BJ (cell line): ENCODE measurements at places on chromosomes 6 and 20. TPM values are rescaled to one million over a fixed set of nuclear protein-coding genes. Genes with fewer than 3 reads are reported as not detected.

DNA sequence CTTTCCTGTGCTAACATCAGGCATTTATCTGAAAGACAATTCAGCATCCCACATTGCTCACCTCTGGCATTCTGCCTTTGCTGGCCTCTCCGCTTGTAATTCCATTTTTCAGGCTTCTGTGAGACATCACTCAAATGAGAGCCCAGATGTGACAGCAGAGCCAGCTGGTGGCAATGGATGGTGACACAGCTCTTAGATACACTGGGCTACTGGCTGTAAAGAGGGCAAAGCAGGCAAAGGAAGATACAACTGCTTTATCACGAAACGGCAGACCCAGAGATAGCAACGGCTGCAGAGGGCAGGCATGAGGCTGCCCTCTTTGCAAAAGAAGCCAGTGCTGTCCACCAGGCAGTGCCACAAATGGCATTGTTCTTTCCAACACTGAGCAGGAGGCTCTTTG is 329.8 kb downstream of the KIF16B start:
- no peak for DNase-seq

TPX2 gene
- polyA plus RNA-seq = 29.9 and 39.2 TPM in 2 replicates

- DNase-seq = no peak
Observed at GRCh38 chr6:37202788-37203491, 33.0 kb downstream of the PIM1 start.

PGBD1 gene
- polyA plus RNA-seq = 3.1 and 3.4 TPM in 2 replicates

- no peak for DNase-seq
Observed at GRCh38 chr20:46270977-46271744, 37.1 kb downstream of the CDH22 start.

MUCL3 gene
- polyA plus RNA-seq = not detected in 2 replicates

DNA sequence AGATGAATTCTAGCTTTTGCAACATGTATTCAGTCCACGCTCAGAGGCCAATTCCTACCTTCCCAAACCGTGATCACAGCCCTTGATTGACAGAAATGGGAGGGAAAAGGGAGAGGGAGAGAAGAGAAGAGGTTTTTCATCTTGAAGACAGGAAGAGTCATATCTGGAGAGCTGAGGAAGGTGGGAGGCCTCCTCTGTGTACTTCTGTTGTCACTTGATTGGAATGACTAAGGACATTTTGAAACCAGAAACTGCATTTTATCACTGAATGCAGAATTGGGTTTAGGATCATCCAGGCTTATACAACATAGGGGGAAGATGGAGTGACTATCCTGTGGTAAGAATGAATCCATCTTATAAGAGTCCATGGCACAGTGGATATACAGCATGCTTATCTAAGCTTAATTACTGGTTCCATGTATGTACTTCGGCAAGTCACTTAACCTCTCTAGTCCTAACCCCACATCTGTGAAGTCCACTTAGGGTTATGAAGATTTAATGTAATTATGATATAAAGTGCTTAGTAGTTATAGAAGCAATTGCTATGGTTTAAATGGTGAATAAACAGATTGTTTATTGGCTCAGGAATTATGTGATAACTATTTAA is 144.0 kb downstream of the BCKDHB start:
- DNase-seq = no peak

GRCh38 chr20:62776692-62777527 is 19.4 kb upstream of the MRGBP start:
- DNase-seq = no peak
